ENCODE measurements at places on chromosomes 7 and 10.

DNA sequence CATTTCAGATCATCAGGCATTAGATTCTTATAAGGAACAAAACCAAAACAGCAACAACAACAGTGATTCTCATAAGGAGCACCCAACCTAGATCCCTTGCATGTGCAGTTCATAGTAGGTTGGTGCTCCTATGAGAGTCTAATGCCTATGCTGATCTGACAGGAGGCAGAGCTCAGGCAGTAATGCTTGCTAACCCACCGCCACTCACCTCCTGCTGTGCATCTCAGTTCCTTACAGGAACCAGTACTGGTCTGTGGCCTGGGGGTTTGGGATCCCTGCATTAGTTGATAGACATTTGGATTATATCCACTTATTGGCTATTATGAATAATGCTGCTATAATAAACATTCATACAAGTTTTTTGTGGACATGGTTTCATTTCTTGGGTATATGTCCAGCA lies 14.0 kb downstream of the MKLN1 start:
- DNase-seq = no peak

DNA sequence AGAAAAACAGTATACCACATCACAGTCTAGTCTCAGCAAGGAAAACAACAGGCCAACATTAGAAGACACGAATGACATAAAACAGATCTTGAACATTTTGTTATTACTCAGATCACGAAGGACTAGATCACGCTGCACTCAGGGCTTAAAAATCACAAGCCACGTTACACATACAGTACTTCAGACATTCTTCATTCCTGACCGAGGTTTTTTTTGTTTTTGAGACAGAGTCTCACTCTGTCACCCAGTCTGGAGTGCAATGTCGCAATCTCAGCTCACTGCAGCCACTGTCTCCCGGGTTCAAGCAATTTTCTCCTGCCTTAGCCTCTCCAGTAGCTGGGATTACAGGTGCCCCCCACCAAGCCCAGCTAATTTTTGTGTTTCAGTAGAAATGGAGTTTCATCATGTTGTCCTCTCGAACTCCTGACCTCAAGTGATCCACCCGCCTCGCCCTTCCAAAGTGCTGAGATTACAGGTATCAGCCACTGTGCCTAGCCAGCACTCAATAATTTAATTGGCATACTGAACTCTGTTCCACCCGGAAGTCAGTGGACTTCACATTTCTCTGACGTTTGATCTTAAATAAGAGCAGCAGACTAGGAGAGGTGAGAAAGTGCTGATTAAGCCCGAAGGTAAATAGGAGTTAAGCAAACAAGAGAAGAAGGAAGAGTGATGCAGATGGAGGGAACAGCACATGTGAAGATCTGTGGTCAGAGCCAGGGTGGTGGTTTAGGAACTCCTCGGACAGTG lies 3.5 kb downstream of the AIMP2 start:
- DNase-seq = no peak

DNA sequence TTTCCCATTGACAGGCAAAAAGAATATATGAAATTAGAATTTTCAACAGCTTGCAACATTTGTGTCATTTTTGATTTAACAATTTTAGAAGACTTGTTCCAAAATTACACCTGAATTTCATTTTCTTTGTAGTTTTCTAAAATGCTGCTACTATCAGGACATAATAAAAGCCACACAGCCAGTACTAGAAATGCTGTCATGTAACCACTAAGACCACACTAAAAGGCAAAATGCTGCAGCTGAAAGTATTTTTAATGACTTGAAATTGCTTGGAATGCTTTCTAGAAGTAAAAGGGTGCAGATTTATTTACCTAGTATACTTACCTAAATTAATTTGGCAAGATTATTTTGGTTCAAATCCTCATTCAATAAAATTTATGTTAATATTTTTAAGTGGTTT lies 470.1 kb downstream of the GFRA1 start:
- no peak for DNase-seq

DNA sequence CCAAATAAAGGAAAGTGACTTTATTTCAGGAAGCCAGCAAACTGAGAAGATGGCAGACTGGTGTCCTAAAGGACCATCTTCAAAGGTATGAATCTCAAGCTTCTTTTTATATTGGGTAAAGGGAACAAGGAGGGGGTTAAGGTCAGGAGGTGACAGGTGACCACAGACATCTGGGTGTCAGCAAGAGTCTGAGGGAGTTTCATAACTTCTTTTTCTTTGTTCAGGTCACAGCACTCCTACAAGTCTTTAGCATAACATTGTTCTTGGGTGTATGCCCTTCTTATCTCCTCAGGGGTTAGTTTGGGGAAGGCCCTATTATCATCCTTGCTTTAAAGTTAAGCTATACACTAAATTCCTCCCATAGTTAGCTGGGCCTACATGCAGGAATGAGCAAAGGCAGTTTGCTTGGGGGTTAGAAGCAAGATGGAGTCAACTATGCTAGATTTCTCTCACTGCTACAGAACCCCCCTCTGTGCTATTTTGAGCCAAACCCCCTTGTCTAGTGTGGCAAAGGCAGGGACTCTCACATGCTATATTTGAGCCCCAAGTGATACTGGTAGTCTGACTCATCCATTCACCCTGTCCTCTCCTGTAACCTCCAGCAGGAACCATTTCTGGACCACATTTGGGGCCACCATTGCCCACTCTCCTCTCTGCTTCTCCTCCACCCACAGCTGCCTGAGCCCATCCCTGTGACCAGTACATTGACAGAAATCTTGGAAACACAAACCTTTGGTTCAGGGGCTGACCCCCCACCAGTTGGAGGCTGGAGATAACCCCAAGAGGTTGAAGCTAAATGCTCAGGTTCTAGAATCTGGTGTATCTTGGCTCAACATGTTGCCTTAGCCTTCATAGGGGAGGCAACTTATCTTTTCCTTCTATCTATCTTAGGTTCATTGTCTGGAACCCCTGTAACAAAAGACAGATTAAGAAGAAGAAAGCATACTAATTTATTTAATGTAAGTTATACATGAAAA lies 55.5 kb upstream of the LRGUK start:
- no peak for DNase-seq

Data from CD4-positive, alpha-beta T cell treated with Interleukin-17A for 1 hour (primary cell).